HuH-7.5 (cell line): ENCODE measurements at places on chromosomes 7 and 10.

- DNase-seq: no peak
These were observed 10.5 kb upstream of the TRIM24 start for GRCh38 chr7:138449580-138449979.

GRCh38 chr10:111207500-111207899 lies 130.7 kb downstream of the ADRA2A start:
- no peak for DNase-seq

DNA sequence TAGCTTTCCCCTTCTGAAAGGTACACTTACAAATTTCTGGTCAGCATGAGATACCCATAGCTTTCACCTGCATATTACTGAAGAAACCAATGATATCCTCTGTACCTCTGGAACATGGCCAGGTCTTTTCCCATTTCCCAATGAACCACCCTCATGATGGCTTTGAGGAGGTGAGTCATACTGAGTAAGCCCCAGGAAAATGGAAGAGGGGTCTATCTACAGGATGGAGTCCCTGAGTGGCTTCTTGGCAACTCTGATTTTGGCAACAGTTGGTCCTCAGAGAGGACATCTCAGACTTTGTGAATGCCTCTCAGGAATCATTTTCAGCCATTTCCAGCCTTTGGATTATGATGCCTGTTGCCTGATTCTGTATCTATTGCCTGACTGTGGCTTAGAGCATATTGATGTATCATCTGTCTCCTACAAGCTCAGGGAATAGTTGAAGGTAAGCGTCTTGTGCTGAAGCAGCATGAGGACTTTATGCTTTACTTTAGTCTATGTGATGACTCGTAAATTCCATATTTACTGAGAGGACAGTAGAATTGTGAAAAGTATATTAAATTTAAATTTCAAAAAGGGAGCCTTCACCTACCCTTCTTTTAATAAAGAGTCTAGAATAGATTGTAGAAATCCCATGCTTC lies 84.7 kb upstream of the DKK1 start:
- DNase-seq: no peak

DNA sequence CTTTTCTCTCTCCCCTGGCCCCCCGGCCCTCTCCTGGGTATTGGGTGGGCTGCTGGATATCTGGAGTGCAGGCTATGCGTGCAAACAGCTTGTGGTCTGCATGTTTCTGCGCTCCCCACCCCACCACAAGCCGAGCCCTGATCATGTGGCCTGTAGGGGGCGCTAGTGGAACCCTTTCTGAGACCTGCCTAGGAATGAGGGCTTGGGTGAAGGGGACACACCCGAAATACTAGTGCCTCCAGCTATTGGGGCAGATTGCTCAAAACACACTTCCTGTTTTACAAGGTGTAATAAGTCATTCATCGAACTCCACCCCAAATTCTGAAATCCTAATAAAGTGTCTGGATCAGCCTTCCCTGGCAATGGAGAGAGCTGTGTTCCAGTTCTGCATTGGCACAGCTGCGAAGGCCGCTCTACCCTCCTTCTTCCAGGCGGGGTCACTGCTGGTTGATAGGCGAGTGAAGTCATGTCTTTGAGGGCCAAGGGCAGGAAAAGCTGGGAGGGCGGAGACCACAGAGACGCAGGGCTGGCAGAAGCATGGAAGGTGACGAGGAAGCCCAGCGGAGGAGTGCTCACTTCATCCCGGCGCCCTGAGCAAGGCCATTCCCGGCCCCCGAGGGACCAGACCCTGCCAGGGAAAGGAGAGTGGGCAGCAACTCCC lies 19.8 kb upstream of the PRRT4 start:
- DNase-seq: no peak

- no peak for DNase-seq
These were observed 11.6 kb upstream of the MNX1 start for GRCh38 chr7:157021871-157022680.

DNA sequence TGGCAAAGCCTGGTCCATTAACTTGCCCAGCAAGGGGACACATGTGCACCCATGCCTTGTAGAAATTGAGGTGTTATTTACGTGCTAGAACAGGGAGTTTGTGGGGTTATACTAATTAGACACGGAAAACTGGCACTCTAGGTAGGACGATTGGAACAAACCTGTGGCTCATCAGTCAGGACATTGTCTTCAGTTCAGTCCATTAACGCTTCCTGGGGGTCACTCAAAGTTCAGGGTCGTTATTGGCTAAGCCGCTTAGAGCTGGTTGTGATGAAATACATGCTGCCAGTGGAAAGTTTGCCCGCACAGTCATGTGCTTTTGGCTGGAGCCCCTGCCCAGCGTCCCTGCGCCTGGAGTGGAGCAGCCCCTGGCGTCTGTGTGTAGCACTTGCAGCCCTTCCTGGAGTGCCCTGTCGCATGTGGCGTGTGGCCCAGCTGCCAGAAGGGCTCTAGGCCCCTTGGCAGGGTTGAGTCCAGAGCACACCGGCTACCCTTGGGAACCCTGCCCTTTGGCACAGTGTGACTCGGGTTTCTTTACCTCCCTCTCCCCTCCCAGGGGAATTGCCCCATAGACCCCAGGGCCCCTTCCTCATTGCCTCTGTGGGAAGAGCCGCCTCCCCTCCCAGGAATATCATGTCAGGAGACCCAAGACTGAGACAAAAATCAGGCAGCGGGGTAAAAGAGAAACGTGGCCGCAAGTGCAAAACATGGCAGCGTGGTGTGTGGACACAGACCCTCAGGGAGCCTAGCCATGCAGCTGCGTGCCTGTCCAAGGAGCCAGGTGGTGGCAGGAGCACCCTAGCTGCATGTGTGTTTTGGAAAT lies 9.8 kb downstream of the ZNF775 start:
- DNase-seq: no peak

DNA sequence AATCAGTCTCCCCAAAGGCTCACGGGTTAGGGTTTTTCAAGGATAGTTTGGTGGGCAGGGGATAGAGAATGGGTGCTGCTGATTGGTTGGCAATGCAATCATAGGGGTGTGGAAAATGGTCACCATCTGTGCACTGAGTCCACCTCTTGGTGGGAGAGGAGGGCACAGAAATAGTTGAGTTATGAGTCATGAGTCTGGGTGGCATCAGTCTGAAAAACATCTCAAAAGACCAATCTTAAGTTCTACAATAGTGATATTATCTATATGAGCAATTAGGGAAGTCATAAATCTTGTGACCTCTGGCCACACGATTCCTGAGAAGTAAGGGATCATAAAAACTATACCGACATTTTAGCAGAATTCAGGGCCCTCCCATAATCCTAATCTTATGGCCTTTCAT lies 62.7 kb downstream of the LGI1 start:
- DNase-seq: no peak

GRCh38 chr10:111988646-111989045 lies 194.9 kb downstream of the GPAM start:
- no peak for DNase-seq

- DNase-seq: no peak
These were observed 3.8 kb downstream of the PDE1C start for GRCh38 chr7:32066441-32066840.
